ENCODE measurements at places on chromosomes 6 and 20. TPM values are rescaled to one million over a fixed set of nuclear protein-coding genes. Genes with fewer than 3 reads are reported as not detected.

- no peaks in the 10 kb centered on the region for H3K4me1 ChIP-seq
- DNase-seq, result no peak
- H3K27me3 ChIP-seq, result no peaks in the 10 kb centered on the region
- no peak overlapping the region for H3K27ac ChIP-seq
- H3K4me3 ChIP-seq, result no peak overlapping the region
- no peaks in the 10 kb centered on the region for H3K36me3 ChIP-seq
Measured at GRCh38 chr6:15296735-15297134, 50.9 kb downstream of the JARID2 start.

DNA sequence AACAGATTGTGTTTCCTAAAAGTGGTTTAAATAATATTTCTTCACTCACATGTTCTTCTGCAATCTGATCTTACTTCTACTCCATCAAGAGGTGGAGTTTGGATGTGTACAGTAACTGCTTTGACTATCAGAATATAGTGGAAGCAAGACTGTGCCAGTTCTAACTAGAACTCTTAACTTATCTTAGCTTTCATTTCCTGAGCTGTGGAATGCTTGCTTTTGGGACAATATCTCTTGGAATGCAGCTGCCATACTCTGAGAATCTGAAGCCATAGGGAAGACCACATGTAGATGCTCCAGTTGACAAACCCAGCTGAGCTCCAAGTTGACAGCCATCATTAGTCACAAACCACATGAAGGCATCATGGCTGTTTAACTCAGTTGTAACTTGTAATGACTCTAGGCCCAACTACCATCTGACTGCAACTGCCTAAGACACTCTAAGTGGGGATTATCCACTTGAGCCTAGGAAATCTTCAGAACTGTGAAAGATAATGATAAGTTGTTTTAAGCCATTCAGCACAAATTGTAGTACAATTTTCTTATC, 40.8 kb upstream of the MAN1A1 start:
- H3K27me3 ChIP-seq, result no peaks in the 10 kb centered on the region
- no peaks in the 10 kb centered on the region for H3K36me3 ChIP-seq
- no peak for DNase-seq
- H3K27ac ChIP-seq, result no peak overlapping the region
- H3K4me1 ChIP-seq, result no peaks in the 10 kb centered on the region

The SCRT2 gene
- total RNA-seq, result not detected

The SUN5 gene
- not detected for total RNA-seq

- no peak overlapping the region for H3K4me3 ChIP-seq
- no peak for DNase-seq
- H3K27ac ChIP-seq, result no peak overlapping the region
- H3K36me3 ChIP-seq, result no peaks in the 10 kb centered on the region
Measured at GRCh38 chr6:104431096-104431495, 428.6 kb downstream of the HACE1 start.

GRCh38 chr6:110317189-110317588, 41.0 kb downstream of the METTL24 start:
- H3K4me3 ChIP-seq, result no peak overlapping the region
- no peaks in the 10 kb centered on the region for H3K4me1 ChIP-seq
- no peak for DNase-seq
- H3K27ac ChIP-seq, result no peak overlapping the region
- no peaks in the 10 kb centered on the region for H3K36me3 ChIP-seq

DNA sequence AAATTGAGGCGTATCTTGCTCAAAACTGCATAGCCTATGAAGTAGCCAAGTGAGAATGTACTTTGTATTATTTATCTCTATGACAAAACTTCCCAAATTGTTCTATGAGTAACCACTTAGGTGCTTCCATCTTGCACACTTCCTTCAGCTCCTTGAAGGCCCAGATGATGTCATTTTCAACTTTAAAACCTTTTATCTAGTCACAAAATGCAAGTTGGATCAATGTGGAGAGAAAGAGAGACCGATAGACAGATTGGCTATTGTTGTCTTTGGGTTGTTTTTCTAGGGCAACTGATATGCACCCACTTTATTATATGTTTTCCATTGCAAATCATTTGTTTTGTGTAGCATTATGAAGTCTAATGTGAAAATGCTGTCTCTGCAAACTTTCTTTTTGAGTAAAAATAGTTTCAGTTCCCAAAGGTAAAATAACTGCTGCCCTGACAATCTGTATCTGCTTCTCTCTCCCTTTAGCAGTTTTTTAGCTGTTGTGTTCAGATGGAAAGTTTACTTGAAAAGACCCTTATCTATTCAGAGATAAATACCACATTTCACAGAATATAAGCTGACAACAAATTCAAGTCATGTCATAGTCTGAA, 73.7 kb upstream of the CITED2 start:
- no peaks in the 10 kb centered on the region for H3K36me3 ChIP-seq
- H3K27me3 ChIP-seq, result no peaks in the 10 kb centered on the region
- H3K27ac ChIP-seq, result no peak overlapping the region
- DNase-seq, result no peak

- H3K36me3 ChIP-seq, result no peaks in the 10 kb centered on the region
- no peaks in the 10 kb centered on the region for H3K27me3 ChIP-seq
- no peaks in the 10 kb centered on the region for H3K4me1 ChIP-seq
- H3K27ac ChIP-seq, result no peak overlapping the region
- DNase-seq, result no peak
- no peak overlapping the region for H3K4me3 ChIP-seq
Measured at GRCh38 chr6:70886071-70886470, 70.8 kb downstream of the B3GAT2 start.

- H3K36me3 ChIP-seq, result no peaks in the 10 kb centered on the region
- no peak for DNase-seq
- no peaks in the 10 kb centered on the region for H3K27me3 ChIP-seq
Measured at GRCh38 chr6:36851149-36851614, 11.9 kb upstream of the CPNE5 start.

DNA sequence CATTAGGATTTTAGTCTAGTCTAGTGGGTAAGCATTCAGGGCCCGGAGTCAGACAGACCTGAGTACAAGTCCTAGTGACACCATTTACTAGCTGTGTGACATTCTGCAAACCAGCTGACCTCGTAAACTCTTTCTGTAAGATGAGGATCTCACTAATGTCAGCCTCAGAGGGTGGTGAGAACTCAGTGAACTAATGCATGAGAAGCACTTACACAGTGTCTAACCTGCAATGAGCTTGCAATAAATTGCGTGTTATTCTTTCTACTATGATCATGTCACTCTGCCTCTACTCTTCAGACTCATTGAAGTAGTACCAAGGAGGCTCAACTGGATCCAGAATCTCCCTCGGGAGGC, 41.1 kb upstream of the ZNF831 start:
- DNase-seq, result no peak
- peak overlapping the region; percentile 56 for H3K27ac ChIP-seq
- no peak overlapping the region for H3K4me3 ChIP-seq
- no peaks in the 10 kb centered on the region for H3K36me3 ChIP-seq

The TTI1 gene
- 14.2 TPM for total RNA-seq

- peak; percentile 20 for DNase-seq
- no peak overlapping the region for H3K27ac ChIP-seq
- H3K4me1 ChIP-seq, result peaks cover 19% of the 10 kb centered on the region
- no peak overlapping the region for H3K4me3 ChIP-seq
- H3K27me3 ChIP-seq, result no peaks in the 10 kb centered on the region
Measured at GRCh38 chr20:62202083-62202395, 18.0 kb downstream of the HRH3 start.

DNA sequence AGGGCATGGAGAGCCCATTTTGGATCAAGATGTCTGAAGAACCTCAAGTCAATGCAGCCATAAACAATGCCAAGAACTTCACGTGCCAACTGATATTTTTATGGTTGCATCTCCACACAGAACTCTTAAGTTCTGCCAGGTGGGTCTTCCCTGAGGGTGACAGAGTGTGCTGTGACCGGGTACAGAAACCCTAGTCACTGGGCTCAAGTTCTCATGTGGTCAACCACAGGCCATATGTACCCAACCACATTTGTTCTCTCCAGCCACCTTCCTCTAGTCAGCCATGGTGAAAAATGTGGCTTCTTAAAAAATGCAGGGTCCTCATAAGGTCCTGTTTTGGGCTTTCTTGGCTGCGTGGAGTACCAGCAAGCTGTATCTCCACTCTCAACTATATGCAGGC, 48.9 kb downstream of the CLIC5 start:
- no peaks in the 10 kb centered on the region for H3K27me3 ChIP-seq
- no peak for DNase-seq
- no peak overlapping the region for H3K4me3 ChIP-seq
- H3K36me3 ChIP-seq, result no peaks in the 10 kb centered on the region
- H3K4me1 ChIP-seq, result peaks cover 4% of the 10 kb centered on the region
- H3K27ac ChIP-seq, result no peak overlapping the region

The UBR2 gene
- 40.6 TPM for total RNA-seq

The GRM1 gene
- not detected for total RNA-seq

GRCh38 chr6:20900389-20901160, 366.3 kb downstream of the CDKAL1 start:
- H3K4me3 ChIP-seq, result no peak overlapping the region
- no peak overlapping the region for H3K27ac ChIP-seq
- no peaks in the 10 kb centered on the region for H3K4me1 ChIP-seq
- H3K27me3 ChIP-seq, result no peaks in the 10 kb centered on the region
- H3K36me3 ChIP-seq, result no peaks in the 10 kb centered on the region

DNA sequence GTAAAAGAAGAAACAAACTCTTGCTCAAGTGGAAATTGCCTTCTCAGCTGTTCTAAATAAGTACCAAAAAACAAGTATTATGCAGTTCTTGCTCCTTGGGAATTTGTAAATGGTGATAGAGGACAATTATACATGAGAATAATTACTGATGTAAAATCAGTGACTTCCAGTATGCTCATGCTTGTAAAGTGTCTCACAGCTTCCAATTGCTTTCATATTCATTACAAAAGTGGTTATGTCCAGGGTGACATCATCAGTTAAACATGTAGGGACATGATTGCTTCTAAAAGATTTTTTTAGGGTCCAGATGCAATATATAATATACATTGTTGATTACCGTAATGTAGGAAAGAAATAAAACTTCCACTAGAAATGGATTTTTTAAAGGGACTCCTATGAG, 122.8 kb upstream of the B3GAT2 start:
- no peak overlapping the region for H3K27ac ChIP-seq
- H3K4me3 ChIP-seq, result no peak overlapping the region
- no peaks in the 10 kb centered on the region for H3K27me3 ChIP-seq
- DNase-seq, result no peak
- no peaks in the 10 kb centered on the region for H3K36me3 ChIP-seq

- H3K27ac ChIP-seq, result no peak overlapping the region
- no peak for DNase-seq
- H3K36me3 ChIP-seq, result no peaks in the 10 kb centered on the region
- no peaks in the 10 kb centered on the region for H3K4me1 ChIP-seq
- H3K27me3 ChIP-seq, result no peaks in the 10 kb centered on the region
Measured at GRCh38 chr6:3205913-3206312, 21.5 kb downstream of the TUBB2B start.

The ECT2L gene
- total RNA-seq, result not detected

DNA sequence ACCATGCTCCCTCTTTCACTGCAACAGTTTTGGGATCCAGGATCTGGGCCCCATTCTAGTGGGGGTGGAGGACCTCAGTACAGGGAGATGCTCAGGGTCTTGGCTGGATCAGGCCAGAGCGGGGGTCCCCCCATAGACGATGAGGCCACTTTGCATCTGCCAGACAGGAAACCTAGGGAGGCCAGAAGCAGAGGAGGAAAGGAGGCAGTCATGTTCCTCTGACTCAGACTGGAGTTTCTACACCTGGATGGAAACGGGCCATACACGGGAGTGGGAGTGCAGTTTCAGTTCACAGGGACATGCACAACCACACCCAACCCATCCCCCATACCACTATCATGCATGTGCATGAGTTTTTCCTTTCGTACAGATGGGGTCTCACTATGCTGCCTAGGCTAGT, 3.6 kb upstream of the EMILIN3 start:
- no peak overlapping the region for H3K4me3 ChIP-seq
- H3K27me3 ChIP-seq, result peaks cover 7% of the 10 kb centered on the region
- no peak overlapping the region for H3K27ac ChIP-seq
- H3K36me3 ChIP-seq, result no peaks in the 10 kb centered on the region

The VEGFA gene
- 202 TPM for total RNA-seq

All from Peyer's patch (tissue), 4 donors.